ENCODE measurements at places on chromosomes 16 and 17. TPM values are rescaled to one million over a fixed set of nuclear protein-coding genes. Genes with fewer than 3 reads are reported as not detected.

The GP1BA gene
- not detected for total RNA-seq

The DCAKD gene
- total RNA-seq: 63.2 TPM

The SLC13A2 gene
- total RNA-seq: not detected

The LGALS9B gene
- total RNA-seq: 0.54 TPM

The HBZ gene
- total RNA-seq: not detected

The ACSF3 gene
- total RNA-seq: 36.5 TPM

The KRTAP4-5 gene
- not detected for total RNA-seq

The NEK8 gene
- total RNA-seq: 2.2 TPM
